ENCODE measurements at places on chromosomes 16 and 17. TPM values are rescaled to one million over a fixed set of nuclear protein-coding genes. Genes with fewer than 3 reads are reported as not detected.

CD19 gene
- not detected for total RNA-seq

PRR15L gene
- not detected for total RNA-seq

SLC12A3 gene
- total RNA-seq: not detected

DNA sequence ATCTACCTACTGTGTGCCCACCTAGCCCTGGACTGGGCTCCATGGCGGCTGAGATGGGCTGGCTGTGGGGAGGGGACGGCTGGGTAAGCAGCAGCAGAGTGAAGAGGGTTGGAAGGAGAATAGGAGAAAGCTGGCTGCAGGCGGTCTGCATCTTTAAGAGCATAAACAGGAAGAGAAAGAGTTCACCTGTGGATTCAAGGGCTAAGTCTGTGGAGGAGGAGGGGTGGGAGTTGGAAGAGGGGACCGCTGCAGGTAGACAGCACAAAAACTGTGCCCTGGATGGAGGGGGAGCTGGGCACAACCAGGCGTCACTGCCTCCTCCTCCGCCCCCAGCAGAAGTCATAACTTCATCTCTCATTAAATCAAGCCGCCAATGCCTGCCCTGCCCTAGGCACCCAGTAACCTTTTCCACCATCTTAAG, 677 bp downstream of the SLC13A2 start:
- no peak overlapping the region for H3K4me3 ChIP-seq
- H3K27me3 ChIP-seq: no peaks in the 10 kb centered on the region

- H3K4me1 ChIP-seq: peaks cover 14% of the 10 kb centered on the region
- H3K36me3 ChIP-seq: peaks cover 48% of the 10 kb centered on the region
- DNase-seq: no peak
- H3K4me3 ChIP-seq: no peak overlapping the region
- no peaks in the 10 kb centered on the region for H3K27me3 ChIP-seq
- H3K27ac ChIP-seq: no peak overlapping the region
Observed at GRCh38 chr17:42844761-42845555, 578 bp downstream of the AOC2 start.

- no peak for DNase-seq
- no peak overlapping the region for H3K4me3 ChIP-seq
- H3K36me3 ChIP-seq: no peaks in the 10 kb centered on the region
- H3K27me3 ChIP-seq: peaks cover 32% of the 10 kb centered on the region
- no peak overlapping the region for H3K27ac ChIP-seq
Observed at GRCh38 chr16:22948058-22948602, 134.2 kb downstream of the HS3ST2 start.

- no peak for DNase-seq
- no peak overlapping the region for H3K27ac ChIP-seq
- H3K4me1 ChIP-seq: peaks cover 13% of the 10 kb centered on the region
- H3K36me3 ChIP-seq: no peaks in the 10 kb centered on the region
- H3K4me3 ChIP-seq: peak overlapping the region; percentile 35
Observed at GRCh38 chr16:2719328-2720063, 528 bp downstream of the PRSS27 start.

DNA sequence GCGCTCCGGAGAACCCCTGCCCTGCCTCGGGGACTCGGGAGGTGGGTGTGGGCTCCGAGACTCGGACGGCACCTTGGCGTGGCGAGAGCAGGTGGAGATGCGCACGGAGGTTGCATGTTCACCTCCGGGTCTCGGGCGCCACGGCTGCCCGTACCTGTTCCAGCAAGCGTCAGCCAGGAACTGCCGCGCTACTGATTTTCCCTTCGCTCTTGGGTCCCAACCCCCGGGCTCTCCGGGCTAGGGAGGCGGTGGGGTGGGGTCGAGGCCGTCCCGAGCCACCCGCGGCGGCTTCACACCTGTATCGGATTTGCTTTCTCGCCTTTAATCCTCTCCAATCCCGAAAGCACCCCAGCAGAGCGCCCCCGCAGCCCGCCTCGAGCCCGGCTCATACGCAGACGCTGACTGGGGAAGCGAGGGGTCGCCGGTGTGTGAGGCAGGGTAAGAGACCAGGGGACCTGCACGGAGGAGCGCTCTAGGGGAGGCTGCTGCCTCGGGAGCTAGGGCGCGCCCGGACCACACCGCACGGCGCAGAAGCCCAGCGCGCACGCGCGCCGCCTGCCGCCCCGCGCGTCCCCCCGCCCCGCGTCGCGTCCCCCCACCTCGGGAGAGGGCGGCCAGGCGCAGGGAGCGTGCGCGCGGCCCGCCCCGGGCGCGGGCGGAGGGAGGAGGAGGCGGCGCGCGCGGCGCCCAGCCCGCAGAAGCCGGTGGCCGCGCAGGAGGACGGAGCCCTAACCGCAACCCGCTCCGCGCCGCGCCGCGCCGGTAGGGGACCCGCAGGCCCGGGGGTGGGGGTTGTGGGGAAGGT, at the start of gene DUSP14:
Gene DUSP14, plus strand, starts transcription at position 695 of the 805 bp plus-strand sequence. CDS start 22,382 bp downstream, outside the sequence.
- no peaks in the 10 kb centered on the region for H3K27me3 ChIP-seq
- H3K36me3 ChIP-seq: peaks cover 2% of the 10 kb centered on the region
- H3K27ac ChIP-seq: peak within 1 kb of the TSS; percentile 84
- H3K4me1 ChIP-seq: peaks cover 39% of the 10 kb centered on the region

KRTAP2-1 gene
- total RNA-seq: not detected

DNA sequence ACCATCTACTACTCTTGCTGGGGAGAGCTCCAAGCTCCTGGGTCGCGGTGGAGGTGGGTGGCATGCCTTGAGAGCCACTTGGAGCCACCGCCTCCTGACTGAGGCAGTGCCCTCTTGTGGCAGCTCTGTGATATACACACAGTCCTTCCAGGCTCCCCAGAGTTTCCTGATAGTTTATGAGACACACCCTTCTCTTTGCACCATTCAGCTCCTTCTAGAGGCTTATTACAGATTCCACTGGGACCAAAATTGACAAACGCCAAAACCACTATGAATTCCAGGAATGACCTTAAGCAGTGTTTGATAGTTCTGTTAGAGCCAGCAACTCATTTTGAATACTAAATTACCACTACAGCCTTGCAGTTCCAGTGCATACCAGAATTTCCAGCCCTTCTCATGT, 170.1 kb upstream of the CDH13 start:
- no peaks in the 10 kb centered on the region for H3K4me1 ChIP-seq
- no peak overlapping the region for H3K27ac ChIP-seq
- no peaks in the 10 kb centered on the region for H3K27me3 ChIP-seq
- H3K36me3 ChIP-seq: no peaks in the 10 kb centered on the region
- H3K4me3 ChIP-seq: no peak overlapping the region
- peak; percentile 42 for DNase-seq

KRTAP4-6 gene
- not detected for total RNA-seq

CLEC19A gene
- not detected for total RNA-seq

DNA sequence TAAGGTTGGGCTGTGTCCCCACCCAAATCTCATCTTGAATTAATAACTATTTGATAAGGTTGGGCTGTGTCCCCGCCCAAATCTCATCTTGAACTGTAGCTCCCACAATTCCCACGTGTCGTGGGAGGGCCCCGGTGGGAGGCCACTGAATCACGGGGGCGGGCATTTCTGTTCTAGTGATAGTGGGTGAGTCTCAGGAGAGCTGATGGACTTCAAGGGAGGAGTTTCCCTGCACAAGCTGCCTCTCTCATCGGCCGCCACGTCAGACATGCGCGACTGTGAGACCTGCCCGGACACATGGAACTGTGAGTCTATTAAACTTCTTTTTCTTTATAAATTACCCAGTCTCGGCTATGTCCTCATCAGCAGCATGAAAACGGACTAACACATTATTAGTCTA, 44.9 kb upstream of the METRNL start:
- H3K27ac ChIP-seq: no peak overlapping the region
- DNase-seq: peak; percentile 3
- peaks cover 46% of the 10 kb centered on the region for H3K36me3 ChIP-seq
- no peaks in the 10 kb centered on the region for H3K4me1 ChIP-seq

GRCh38 chr17:67920212-67920611, 76.1 kb downstream of the C17orf58 start:
- no peaks in the 10 kb centered on the region for H3K4me1 ChIP-seq
- DNase-seq: no peak
- H3K27me3 ChIP-seq: no peaks in the 10 kb centered on the region
- no peak overlapping the region for H3K27ac ChIP-seq
- H3K4me3 ChIP-seq: no peak overlapping the region

DNA sequence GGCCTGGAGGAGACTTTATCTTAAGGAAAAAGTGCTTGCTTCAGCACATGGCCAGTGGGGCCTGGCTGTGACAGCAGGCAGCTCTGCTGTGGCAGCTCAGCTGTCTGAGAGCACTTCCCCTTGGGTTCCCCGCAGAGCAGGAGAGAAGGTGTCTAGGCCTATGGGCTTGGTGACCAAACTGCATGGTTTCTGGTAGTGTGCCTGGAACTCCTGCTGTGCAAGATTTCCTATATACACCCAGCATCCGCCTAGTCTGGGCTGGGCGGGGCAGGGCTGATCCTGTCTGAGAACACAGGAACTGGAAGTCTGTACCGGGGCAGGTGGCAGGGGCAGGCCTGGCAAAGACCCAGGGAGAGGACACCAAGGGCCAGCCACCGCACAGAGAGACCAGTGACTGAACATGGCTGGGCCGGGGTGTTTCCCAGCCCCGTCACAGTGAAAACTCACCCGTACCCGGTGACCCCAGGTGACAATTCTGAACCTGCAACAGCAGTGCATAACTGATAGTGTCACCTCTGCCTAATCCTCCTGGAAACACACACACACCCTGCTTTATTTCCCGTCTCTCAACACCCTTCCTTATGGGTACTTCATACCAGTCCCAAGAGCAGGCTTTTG, 39.3 kb downstream of the CHD9 start:
- H3K4me1 ChIP-seq: peaks cover 56% of the 10 kb centered on the region
- no peak overlapping the region for H3K4me3 ChIP-seq
- H3K36me3 ChIP-seq: no peaks in the 10 kb centered on the region
- peak; percentile 39 for DNase-seq

Measured in activated CD4-positive, alpha-beta memory T cell treated with anti-CD3 and anti-CD28 coated beads, Interleukin-2, amount 10 ng/mL, durations not matched to agents 7 days and 5 days (primary cell).